ENCODE measurements at places on chromosomes 13 and 19.

DNA sequence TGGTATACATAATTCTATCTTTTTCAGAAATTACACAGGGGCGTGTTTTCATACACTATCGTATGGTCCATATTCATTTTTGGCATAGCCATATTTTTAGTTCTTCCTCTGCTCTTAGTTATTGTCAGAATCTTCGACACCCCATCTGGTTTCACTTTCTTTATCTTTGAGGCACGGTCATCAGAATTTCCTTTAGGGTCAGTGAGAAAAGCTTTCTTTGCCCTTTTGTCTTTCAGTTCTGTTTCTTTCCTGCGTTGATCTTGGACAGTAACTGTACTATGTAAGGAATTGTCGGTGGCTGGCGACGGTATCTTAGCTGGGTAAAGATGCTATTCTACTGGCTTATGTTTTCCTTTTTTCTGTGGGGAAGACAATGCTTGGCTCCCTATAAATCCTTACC, 10.6 kb upstream of the KIR2DL4 start:
- no peak for DNase-seq

GRCh38 chr19:19642506-19643157, 825 bp downstream of the GMIP start:
- DNase-seq: no peak

GRCh38 chr19:42254089-42254849, 659 bp downstream of the ERF start:
- DNase-seq: peak; percentile 63

DNA sequence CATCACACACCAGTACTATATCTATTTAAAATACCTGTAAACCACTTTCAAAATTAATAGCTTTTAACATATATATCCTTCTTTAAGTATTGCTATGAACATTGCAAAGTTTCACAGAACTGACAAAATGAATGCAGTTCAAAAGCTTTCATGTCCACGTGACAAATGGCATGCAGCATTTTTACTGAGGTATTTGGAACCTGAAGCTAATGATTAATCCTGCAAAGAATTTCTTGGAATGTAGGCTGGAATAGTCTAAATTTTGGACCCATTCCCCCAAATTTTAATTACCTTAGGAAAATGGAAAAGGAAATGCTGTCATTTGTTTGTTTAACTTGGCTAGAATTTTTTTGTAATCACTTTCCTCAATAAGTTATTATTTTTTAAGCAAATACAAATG, 423.8 kb upstream of the GPC6 start:
- DNase-seq: no peak

GRCh38 chr13:45242070-45242469, 41.2 kb upstream of the KCTD4 start:
- peak; percentile 73 for DNase-seq

DNA sequence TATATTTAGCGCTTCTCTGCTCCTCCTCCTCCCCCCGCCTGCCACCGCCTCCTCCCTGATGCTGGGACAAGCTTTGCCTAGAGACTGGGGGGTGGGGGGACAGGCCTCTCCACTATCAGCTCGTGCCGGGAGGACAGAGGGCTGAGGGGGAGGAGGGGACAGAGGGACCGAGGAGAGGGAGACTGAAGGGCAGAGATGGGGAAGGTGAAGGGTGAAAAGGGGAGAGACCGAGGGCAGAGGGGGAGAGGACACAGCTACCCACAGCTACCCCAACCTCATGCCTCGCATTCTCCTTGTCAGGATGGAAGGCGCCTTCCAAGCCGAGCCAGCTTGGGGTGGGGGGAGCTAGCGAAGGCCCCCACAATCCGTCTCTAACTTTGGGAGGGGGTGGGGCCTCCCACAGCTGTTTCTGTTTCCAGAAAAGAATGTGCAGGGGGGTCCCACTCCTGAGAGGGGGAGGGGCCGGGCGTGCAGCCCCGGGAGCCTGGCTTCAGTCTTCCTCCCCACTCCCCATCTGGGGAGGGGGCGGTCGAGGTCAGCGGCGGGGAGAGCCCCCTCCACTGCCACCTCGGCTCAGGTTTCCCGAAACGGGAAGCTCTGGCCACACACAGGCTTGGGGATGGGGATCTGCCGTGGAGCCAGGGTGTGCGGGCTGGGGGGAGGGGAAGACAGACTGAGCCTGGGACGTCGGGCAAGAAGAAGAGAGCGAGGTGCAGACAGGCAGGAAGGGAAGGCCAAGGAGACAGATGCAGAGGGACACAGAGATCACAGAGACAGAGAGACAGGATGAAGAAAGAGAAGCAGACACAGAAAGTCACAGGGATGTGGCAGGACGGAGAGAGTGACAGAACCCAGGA, 1.6 kb downstream of the DACT3 start:
- no peak for DNase-seq

GRCh38 chr19:41408256-41408655, 10.6 kb downstream of the BCKDHA start:
- DNase-seq: no peak

- DNase-seq: peak; percentile 35
Observed at GRCh38 chr13:72469906-72470305, 257.5 kb downstream of the MZT1 start.

GRCh38 chr19:15251749-15252397, 19.6 kb upstream of the EPHX3 start:
- peak; percentile 97 for DNase-seq

GRCh38 chr19:988081-988480, 3.9 kb downstream of the WDR18 start:
- peak; percentile 18 for DNase-seq

GRCh38 chr19:58350001-58350861, 3.1 kb downstream of the A1BG start:
- peak; percentile 27 for DNase-seq

DNA sequence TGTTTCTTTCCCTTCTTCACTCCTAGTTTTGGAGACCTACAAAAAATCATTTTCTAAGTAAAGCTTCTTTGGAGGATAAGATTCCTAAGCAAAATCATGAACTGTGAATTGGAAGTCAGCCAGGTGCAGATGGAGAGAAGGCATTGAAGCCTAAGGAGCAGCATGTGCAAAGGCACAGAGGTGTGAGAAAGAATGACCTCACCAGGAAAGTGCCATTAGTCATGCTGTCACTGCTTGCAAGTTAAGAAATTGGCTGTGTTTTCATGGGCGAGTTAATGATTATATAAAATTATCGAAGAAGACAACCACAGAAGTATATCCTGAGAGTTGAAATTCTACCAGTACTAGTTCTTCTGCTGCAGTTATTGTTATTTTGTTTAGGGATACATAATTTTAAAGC, 80.3 kb upstream of the KLHL1 start:
- DNase-seq: no peak

- DNase-seq: no peak
Observed at GRCh38 chr19:35845215-35846037, 6.9 kb downstream of the NPHS1 start.

DNA sequence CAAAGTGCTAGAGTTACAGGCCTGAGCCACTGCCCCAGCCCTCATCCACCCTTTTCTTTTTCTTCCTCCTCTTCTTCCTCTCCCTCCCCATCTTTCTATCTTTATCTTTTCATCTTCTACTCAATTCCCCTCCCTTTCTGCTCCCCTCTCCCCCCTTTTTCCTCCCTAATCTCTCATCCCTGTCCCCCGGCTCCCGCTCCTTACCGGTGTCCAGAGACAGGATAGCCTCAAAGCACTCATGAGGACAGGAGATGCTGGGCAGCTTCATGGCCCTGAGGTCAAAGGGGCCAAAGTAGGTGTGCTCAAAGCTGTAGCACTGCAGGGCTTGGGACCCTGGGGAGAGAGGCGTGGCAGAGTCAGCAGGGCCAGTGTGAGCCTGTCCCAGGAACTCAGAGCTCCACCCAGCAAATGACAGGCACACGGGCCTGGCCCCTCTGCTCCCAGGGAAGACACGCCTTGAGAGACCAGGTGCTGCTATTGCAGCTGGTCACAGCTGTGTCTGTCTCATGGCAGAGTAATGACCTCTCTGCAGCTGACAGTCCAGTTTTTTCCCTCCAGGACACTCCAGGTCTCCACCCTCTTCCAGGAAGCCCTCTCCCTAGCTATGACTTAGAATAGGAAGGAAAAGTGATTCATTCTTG, 2.6 kb downstream of the LYPD5 start:
- no peak for DNase-seq

GRCh38 chr13:101959016-101959415, 442.8 kb downstream of the FGF14 start:
- no peak for DNase-seq

- no peak for DNase-seq
Observed at GRCh38 chr19:8331263-8331845, 10.1 kb downstream of the RPS28 start.

DNA sequence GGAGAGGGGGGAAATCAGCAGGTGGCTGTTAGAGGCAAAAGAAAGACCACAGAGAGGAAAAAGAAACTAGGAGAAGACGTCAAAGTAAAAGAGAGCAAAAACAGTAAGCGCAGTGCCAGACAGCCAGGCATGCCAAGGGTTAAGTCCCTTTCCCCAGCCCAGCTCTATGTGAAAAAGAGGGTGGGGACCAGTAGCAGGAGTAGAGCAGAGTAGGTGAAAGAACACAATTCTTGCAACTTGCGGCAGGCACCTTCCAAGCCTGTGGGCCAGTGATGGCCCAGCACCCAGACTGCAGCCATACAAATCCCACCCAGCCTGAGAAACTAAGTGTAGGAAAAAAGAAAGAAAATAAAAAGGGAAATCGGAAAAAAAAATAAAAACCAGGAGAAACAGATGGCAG, 64.2 kb upstream of the ZNF85 start:
- DNase-seq: no peak

GRCh38 chr19:40592170-40592569, 9.0 kb upstream of the LTBP4 start:
- peak; percentile 90 for DNase-seq

DNA sequence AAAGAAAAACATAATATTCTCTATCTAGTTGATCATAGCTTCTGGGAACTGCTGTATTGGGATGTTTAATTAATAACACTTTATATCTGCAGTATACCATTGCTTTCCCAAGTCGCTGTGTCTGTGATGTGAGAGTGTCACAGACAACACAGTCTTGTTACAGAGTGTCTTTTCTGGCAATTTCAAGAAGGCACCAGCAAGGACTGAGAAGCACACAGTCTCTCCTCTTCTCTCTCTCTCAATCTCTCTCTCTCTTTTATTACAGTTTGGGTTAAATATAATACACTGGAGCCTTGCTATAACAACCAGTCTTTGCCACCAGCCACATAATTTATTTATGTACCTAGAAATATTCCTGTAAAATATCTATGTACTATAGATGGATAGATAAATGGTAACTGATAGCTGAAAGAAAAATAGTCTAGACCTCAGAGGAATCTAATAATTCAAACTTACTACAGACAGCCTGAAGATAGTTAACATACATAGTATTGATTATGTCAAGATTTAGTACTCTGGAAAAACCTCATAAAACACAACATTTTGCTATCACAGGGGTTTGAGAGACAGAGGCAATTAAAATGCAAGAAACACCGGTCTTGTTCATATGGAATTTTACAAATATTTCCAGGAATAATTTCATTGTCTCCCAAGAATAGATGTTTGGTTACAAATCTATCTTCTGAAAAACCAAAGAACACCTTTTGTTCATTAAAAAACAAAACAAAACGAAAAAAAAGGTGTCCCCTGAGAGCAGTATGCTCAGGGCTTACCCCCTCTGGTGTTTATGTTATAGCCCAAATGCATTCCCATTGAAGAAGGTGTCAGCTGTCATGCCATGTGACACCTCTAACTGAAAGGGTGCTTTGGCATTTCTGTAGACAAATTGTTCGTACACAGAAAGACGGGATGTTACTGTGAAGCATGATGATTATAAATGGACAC, 507.8 kb downstream of the TBC1D4 start:
- DNase-seq: no peak

DNA sequence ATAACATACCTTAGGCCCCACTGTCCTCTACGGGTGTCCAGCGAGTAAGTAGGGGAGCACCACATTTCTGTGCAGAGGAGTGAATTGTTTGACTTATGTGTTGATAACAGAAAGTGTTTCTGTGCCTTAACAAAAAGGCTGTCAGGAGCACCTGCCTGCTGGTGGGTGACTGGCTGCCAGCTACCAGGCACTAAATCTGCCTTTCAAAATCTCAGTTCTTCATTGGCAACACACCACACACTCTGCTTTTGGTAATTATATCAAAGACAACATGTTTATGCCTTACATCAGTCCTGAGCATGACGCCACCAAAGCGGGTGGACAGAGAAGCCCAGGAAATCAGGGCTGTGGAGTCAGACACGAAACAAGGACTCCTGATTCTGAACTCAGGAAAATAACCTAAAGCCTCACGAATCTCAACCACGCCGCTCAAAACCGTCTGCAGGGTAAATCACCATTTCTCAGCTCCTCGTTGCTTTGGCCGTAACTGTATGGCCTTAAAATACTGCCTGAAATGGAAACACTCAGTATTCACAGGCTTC, 105.2 kb upstream of the SOX1 start:
- no peak for DNase-seq

DNA sequence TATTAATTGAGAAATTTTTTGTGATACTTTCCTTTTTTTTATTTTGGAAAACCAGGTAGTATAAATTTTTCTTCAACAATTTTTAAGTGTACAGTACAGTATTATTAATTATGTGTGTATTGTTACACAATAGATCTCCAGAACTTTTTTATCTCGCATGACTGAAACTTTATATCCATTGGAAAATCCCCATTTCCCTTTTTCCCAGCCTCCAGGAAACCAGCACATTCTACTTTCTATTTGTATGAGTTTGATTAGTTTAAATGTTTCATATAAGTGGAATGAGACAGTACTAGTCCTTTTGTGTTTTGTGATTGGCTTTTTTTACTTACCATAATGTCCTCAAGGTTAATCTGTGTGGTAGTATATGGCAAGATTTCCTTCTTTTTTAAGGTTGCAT, 399.5 kb upstream of the ARGLU1 start:
- no peak for DNase-seq

GRCh38 chr19:40231544-40232424, 5.3 kb upstream of the CCNP start:
- DNase-seq: peak; percentile 36

- DNase-seq: peak; percentile 87
Observed at GRCh38 chr19:48588670-48589401, 17.7 kb upstream of the SPACA4 start.

GRCh38 chr19:14512406-14512961, 5.7 kb downstream of the DNAJB1 start:
- DNase-seq: no peak
